HT-29 (cell line): ENCODE measurements at places on chromosomes 5 and 9. TPM values are rescaled to one million over a fixed set of nuclear protein-coding genes. Genes with fewer than 3 reads are reported as not detected.

GRCh38 chr5:12883395-12883794 lies 979.1 kb upstream of the CTNND2 start:
- DNase-seq: no peak

- DNase-seq: no peak
Measured at GRCh38 chr5:176630681-176631222, 277 bp downstream of the EIF4E1B start.

DNA sequence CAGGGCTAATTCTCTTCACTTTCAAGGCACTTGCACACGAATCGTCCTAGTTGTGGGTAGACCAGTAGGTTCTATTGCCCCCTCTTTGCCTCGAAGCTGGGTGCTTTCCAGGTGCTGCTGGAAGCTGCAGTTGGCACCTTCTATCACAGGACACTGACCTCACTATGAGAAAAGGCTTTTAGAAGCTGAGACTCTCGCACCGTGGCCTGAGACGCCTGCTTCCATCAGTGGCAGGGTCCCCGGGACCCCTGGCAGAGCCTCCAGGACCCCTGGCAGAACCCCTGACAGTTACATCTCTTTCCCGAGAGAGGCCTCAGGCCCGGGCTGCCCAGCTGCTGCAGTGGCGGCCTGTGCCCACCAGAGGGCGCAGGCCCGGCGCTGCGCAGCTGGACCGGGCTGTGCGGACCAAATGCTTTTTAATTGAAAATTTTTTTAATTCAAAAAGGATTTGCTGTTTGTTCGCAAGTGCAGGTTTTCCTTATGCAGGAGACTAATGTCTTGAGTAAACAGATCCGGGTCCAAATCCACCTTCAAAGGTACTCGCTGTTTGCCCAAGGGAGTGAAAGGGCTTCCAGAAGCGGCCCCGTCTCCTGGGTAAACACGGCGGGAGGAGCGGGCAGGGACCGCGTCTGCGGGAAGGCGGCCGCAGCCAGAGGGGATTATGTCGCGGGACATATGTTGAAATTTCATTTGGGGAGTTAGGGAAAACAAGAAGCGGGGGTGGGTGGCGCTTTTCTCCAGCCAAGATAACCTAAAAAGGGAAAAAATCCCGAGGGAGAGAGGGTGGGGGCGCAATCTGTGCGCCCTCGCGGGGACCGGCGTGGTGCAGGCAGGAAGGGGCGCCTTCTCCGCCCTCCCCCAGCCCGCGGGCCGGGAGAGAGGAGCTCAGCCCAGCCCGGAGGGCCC lies 114.5 kb upstream of the LMX1B start:
- peak; percentile 50 for DNase-seq

Gene BHMT2
- not detected in 2 replicates for total RNA-seq

Gene ACOT12
- not detected in 2 replicates for total RNA-seq

Gene NRG2
- not detected in 2 replicates for total RNA-seq

Gene HARS2
- total RNA-seq: 20.4 and 24.0 TPM in 2 replicates

Gene CYLC2
- total RNA-seq: not detected in 2 replicates
